Osteoblast (primary cell): ENCODE measurements at places on chromosomes 5 and 9. TPM values are rescaled to one million over a fixed set of nuclear protein-coding genes. Genes with fewer than 3 reads are reported as not detected.

GRCh38 chr5:59178071-59178470, 595.2 kb downstream of the RAB3C start:
- no peaks in the 10 kb centered on the region for H3K36me3 ChIP-seq
- H3K27ac ChIP-seq = no peak overlapping the region
- H3K27me3 ChIP-seq = peaks cover 5% of the 10 kb centered on the region

The ADGRD2 gene
- not detected in 2 replicates for total RNA-seq

The ITK gene
- total RNA-seq = under 0.01 TPM in 1 of 2 replicates, not detected in the other

The NOXA1 gene
- 0.36 and 0.88 TPM in 2 replicates for total RNA-seq

The PPP3R2 gene
- not detected in 2 replicates for total RNA-seq

DNA sequence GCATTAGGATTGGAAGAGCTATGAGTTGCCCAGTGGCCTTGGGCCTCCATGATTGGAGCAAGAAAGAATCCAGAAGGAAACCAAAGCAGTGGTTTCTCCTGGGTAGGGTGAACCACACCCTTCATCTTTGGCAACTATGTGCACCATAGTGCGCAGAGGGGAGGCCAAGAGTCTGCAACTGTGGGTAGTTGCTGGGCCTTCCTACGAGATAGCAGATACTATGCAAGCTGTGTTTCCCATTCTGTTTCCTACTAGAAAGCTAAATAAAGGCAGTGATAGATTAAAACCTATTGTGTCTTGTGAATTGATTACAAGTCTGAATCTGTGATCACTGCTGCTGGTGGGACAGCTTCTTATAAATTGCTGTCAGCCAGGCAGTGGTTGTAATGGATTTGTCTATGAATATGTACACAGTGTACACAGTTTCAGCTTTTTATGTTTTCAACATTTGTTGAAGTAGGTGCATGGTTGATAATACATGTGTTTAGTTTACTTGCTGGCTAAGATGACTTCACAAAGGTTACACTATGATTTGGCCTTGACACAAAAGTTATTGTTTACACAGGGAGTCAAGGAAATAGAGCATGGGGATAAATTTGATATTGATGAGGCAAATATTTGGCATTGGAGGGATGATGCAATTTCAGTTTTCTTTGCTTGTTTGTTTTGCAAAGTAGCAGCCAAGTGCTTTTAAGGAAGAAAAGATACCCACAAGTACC, 23.7 kb upstream of the PDE8B start:
- no peak overlapping the region for H3K4me3 ChIP-seq
- no peak overlapping the region for H3K27ac ChIP-seq
- no peak for DNase-seq
- H3K4me1 ChIP-seq = no peaks in the 10 kb centered on the region

The CARD6 gene
- total RNA-seq = 19.5 and 24.8 TPM in 2 replicates
